ENCODE measurements at places on chromosomes 16 and 17.

DNA sequence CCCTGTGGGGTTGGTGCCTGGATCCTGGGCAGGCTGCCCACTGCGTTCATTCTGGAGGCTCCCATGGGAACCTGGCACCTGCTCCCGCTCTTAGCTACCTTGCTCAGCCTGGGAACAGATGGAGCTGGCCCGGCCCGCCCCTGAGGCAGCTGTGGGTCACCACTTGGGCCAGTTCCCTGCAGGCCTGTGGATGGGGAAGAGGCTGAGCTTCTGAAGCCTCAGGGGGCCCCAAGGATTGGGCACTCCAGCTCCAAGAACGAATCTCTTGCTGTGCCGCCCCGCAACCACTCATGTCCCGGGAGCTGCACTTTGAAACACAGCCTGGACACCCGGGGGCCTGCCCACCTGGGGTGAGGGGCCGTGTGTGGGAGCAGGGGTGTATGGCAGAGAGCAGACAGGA lies 37.7 kb downstream of the BAHCC1 start:
- DNase-seq, result no peak

DNA sequence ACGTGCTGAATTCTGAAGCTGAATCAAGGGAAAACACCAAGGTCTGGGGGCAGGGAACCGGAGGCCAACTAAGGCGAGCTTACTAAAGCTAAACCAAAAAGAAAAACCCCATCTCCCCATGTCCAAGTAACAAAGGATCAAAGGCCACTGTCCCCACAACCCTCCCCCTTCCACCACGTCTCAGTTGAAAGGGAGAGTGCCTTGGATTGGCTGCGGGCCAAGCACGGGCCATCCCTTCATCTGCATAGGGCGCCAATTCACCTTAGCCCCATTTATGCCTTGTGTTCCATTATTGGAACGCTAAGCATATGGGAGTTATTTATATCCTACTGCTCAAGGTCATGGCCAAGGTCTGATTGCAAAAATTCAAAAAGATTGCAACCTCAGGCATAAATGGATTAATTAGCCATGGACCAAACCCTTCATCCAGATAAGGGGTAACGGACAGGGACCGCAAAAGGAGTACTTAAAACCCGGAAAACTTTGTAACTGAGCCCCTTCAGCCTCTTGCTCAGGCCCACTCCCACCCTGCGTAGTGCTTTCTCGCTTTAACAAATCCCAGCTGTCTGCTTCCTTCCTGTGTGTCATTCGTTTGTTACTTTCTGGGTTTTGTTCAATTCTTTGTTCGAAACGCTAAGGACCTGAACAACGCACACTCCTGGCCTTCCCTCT lies 740 bp upstream of the ATP6V0D1 start:
- no peak for DNase-seq

GRCh38 chr17:49753959-49754391 lies 10.0 kb downstream of the FAM117A start:
- DNase-seq, result peak; percentile 79

DNA sequence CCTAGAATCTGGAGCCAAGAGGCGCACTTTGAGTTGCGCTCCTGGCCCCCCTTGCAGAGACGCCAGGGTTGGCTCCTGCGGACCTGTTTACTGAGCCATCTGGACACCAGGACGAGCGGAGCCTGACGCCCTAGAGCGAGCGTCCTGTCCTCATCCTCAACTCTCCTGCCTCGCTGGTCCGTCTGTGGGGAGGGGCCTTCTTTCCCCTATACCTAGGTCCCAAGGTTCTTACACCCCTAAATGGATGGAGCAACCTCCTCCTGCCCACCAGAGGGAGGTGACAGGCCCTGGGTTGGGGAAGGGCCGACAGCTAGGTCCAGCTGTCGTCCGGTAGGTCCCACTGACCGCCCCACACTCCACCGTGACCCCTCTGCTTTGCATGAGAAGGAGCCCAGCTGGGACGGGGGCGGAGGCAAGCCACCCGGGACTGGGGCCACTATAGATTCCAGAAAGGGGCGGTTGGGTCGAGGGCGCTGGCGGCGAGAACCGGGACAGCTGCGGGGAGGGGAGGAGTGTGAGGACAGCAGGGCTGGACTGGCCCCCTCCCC lies 3.1 kb upstream of the LHX1 start:
- DNase-seq, result no peak

GRCh38 chr17:14398766-14399165 lies 97.9 kb downstream of the HS3ST3B1 start:
- DNase-seq, result no peak

GRCh38 chr17:15309793-15310192 lies 31.6 kb downstream of the TEKT3 start:
- DNase-seq, result no peak

DNA sequence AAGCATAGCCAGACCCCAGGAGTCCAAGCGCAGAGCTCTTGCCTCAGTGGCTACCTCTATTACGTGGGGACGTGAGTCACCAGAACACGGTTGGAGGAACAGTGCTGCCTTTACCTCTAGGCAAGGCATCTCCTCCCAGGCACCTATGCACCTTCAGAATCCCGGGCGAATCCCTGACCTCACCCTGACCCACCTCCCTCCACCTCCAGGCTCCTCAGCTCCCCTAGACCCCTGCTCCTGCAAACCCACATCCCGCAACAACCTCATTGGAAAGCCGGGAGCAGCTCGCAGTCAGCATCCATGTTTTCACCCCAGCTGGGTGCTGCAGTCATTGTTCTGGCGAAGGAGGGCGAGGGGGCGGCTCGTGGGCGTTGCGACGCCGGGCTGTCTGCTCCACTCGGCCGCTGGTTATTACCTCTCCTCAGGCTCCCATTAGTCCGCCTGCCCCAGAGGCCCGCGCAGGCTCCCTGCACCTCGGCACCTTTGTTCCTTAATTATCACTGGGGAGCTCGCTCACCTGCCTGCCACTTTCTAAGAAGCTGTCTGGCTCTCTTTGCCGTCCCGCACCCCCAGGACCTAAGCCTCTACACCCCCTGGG lies 24.6 kb upstream of the DLX4 start:
- no peak for DNase-seq

- DNase-seq, result no peak
These were observed 14.0 kb downstream of the SRCIN1 start for GRCh38 chr17:38591759-38592241.

GRCh38 chr16:81778861-81779535 lies at the start of gene PLCG2:
TSS of gene PLCG2 (plus strand) at chr16:81779291. CDS start at chr16:81785990, 6,699 bp downstream.
- DNase-seq, result peak; percentile 82

DNA sequence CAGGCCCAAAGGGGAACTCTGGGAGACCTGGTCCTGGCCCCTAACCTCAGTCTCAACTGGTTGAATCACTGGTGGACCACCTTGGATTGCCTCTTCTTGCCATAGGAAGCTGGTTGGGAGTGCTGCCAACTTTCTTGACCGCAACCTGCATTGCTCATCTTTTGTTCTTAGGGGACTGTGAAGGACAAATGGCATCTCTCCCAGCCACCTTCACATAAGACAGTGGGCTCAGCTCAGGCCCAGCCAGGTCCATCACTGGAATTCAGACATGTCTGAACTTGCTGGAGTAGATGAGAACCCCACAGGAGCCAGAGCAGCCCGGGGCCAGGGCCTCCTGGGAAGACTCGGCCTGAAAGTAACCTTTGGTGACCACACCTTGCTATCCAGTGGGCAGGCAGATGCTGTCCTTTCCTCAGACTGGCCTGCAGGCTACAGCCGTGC lies 18.8 kb downstream of the ADORA2B start:
- DNase-seq, result no peak

DNA sequence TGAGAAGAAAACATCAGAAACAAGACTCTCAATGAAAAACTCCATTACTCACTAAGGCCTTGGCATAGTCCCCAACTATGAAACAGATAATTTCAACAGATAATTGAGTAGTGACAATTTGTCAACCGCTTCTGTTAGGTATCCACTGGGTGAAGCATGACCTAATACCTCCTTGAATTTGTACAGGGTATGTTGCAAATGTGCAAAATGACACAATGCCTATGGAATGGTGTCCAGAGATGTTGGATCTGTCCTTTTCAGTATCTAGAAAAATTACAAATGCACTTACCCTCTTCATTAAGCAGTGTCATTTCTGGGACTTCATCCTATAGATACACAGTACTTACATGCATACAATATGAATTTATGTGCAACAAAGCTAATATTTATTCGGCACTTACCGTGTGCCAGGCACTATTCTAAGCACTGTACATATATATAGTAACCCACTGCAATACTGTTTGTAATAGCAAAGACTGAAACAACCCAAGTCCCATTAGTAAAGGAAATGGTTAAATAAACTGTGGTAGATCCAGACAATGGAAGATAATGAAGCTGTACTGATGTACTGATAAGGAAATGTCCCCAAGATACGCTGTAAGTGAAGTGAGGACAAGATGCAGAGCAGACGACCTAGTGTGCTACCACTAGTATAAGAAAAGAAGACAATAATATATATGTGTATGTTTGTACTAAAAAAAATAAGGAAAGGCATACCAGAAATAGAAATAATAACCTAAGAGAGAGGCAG lies 21.4 kb upstream of the SLC6A4 start:
- DNase-seq, result no peak

GRCh38 chr17:80025796-80026195 lies 9.9 kb downstream of the TBC1D16 start:
- no peak for DNase-seq

GRCh38 chr17:35460354-35460851 lies 11.8 kb upstream of the SLFN13 start:
- no peak for DNase-seq

DNA sequence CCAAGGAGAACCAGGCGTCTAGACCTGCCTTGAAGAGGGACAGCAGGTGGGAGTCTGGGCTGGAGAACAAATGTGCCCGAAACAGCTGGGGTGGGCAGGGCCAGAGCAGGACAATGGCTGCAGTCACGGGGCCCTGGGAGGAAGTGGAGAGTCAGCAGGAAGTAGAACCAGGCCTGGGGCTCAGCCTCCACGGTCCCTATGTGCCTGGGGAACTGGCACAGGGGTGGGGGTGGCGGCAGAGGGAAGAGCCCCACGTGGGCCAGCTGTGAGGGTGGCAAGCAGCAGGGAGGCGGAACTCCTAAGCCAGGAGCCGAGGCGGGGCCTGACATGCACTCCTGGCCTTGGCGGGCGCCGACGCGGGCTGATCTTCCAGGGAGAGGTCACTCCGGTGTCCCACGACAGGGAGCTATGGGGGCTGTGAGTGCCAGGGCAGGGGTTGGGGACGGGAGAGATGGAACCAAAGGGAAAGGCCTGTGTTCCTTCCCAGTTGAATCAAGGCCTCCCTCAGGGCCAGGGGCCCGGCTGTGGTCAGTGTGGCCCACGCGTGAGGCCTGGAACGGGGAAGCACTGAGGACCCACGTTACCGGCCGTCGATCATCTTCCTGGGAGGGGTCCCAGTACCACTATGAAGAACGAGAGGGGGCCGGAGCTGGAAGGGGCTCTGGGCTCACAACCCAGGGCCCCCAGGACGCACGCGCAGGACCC lies 42.7 kb downstream of the TIMM22 start:
- DNase-seq, result no peak

- DNase-seq, result no peak
These were observed 13.7 kb downstream of the RNF213 start for GRCh38 chr17:80274331-80274730.

GRCh38 chr17:66580184-66580955 lies 254.5 kb upstream of the CACNG5 start:
- DNase-seq, result no peak

DNA sequence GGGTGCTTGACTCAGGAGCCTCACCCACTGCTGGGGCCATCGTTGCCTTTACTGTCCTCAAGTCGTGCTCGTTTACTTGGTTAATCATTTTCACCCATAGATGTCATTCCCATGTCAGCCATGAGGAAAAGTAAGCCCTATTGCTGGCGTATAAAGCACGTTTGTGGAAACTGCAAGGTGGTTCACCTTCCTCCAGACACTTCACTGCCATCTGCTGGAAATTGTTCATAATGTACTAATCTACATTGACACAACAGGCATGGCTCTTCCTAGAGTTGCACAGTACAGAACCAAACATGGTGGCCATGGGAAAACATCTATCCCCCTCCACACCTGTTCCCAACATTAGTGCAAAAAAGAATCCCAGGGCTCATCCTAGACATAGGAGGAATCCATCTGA lies 116.6 kb downstream of the ZNF18 start:
- DNase-seq, result no peak

- no peak for DNase-seq
These were observed 1.4 kb upstream of the DHX8 start for GRCh38 chr17:43482103-43483012.

DNA sequence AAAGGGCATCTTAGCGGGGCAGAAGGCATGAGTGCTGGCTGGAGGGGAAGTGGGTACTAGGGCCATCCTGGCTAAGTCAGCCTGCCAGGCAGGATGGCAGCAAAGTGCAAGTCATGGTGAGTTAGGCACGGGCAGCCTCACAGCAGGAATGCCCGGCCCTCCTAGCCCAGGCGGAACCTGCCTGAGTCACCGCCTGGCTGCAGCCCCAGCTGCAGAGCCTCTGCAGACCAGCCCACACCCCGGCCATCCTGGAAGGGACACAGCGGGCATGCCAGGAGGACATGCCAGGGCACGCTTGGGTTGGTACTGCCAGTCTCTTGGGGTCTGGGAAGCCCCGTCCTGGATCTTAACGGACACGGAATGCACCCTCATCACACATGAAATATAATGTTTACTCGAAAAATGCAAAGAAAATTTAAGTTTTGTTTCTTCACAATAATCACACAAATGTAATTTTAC lies 5.0 kb upstream of the ALDH3A1 start:
- no peak for DNase-seq

DNA sequence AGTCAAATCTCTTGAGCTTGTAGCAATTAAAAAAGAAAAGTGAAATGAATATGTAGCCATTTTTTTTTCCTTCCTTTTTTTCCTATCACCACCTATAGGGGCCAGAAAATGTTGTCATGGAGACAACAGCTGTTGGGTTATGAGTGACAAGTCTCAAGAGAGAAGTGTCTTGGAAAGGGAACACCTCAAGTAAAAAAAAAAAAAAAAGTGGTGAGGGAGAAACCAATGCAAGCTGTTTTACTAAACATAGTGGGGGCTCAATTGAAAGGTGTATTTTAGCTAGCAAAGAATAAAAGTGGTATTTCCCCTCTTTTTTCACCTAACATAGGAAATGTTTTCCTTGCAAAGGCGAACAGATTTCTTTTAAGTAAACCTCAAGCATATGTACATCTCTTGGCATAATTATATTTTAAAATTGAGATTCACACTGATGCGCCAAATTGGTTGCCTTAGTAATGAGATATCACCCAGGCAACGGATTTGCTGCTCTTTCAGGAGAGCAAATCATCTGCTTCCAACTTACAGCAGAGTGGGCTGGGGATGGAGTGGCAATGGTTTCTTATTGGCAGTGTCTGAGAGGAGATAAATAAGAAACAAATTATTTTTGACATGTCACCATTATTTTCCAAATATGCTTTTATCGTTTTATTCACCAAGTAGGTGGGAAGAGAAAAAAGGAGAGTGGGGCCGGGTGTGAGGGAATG lies 183.6 kb downstream of the MYO1D start:
- no peak for DNase-seq

DNA sequence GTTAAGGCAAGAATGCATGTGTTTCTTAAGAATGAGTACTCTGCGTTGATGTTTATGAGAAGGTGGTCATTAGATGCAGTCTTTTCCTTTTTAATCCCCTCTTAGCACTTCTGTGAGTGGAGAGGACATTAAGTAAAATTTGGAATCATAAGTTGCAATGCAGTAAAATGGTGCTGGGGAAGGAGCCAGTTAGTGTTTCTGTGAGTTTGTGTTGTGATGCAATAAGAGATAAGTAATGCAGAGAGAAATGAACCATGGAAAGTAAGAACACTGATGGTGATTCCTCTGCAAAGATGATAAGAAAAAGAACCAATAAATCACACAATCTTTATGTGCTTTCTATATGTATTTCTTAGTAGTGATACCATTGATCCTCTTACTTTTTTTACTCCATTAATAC lies 20.0 kb downstream of the ABHD15 start:
- DNase-seq, result no peak
